ENCODE measurements at places on chromosomes 5 and 9. TPM values are rescaled to one million over a fixed set of nuclear protein-coding genes. Genes with fewer than 3 reads are reported as not detected.

Gene CLIC3
- total RNA-seq: not detected

Gene ANKDD1B
- total RNA-seq: 0.13 TPM

Gene AK3
- 108 TPM for total RNA-seq

Gene FBLL1
- 0.15 TPM for total RNA-seq

Gene HAVCR2
- 2.9 TPM for total RNA-seq

Data from left lobe of liver (tissue), 2 donors.